ENCODE measurements at places on chromosomes 1 and 21.

DNA sequence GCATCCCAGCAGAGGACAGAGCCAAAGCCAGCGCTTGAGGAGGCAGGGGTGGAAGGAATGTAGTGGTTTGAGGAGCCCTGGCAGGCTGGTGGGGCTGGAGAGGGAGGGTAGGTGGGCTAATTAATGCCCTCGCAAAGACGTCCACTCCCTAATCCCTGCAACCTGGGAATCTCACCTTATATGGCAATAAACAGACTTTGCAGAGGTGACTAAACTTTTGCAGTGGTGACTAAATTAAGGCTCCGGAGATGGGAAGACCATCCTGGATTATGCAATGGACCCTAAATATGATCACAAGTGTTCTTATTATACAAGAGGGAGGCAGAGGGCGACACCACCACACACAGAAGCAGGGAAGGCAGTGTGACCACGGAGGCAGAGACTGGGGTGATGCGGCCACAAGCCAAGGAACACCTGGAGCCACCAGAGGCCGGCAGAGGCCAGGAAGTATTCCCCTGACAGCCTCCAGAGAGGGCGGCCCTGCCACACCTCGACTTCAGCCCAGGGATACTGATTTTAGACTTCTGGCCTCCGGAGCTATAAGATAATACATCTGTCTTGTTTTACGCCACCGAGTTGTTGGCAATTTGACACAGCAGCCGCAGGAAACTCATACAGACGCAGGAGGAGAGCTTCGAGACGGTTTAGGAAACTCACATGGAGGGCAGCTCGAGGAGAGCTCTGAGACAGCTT, 23.1 kb upstream of the NPPB start:
- DNase-seq = no peak

DNA sequence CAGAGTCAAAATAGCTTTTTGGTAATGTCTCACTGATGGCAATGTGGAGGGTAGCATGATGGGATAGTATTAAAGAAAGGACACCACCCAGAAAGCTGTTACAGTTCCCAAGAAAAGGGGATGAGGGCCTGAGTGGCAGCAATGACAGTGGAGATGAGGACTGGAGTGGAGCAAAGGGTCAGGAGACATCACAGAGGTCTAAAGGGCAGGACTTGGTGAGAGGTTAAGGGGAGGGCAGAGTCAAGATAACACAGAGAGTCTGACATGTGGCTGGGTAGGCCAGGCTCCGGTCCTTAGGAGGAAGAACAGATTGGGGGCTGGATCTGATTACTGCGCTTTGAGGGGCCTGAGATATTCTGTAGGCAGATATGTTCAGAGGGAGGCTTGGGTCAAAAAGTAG, 19.3 kb downstream of the ELF3 start:
- DNase-seq = no peak

- DNase-seq = no peak
Observed at GRCh38 chr1:245480393-245481120, 325.8 kb downstream of the KIF26B start.

DNA sequence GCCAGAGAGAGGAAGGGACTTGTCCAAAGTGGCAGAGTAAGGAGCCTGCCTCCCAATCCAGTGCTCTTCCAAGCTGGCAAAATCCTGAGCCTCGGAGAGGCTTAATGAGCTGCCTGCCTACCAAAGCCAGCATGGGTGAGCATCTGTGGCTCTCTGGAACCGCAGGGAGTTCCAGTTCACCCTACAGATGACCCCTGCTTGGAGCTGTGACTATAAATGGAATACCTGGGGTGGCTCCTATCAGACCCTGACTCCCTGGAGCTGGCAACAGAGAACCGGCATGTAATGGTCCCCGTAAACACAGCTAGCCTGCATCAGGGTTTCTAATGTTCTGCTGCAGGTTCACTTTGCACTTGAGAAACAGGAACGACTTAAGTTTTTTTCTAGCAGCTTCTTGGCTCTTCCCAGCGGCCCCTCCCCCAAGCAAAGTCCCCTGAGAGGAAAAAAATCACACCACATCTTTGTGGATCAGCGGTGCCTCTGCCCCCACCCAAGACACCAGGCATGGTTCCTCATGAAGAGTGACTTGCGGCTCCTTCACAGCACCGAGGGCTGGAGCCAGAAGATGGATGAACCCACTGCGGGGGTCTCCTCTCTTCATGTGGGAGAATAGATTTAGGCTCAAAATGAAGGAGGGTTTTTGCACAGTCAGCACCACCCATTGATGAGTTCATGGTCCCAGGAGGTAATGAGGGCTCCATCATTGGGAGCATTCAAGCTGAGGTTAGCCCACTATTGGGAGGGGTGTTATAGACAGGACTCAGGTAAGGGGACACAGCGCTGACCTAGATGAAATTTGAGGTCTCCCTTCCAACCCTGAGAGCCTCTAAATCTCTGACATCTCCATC, 79.0 kb downstream of the SYT2 start:
- DNase-seq = no peak

DNA sequence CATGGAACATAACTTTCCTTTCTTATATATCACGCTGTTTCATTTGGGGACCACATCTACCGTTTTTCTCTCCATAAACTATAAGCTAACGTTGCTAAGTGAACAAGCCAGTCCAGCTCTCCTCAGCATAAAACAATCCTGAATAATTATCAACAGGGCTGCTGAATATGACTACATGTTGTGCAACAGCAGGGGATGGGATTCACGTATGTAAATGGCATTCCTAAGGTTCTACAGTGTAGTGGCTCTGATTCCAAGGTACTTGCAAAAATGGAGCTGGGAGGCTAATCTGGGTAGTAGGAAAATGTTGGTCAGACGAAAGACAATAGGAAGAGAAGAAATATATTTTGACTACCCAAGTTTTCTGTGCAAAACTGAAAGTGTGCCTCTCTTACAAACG, 262.8 kb downstream of the RWDD3 start:
- no peak for DNase-seq

DNA sequence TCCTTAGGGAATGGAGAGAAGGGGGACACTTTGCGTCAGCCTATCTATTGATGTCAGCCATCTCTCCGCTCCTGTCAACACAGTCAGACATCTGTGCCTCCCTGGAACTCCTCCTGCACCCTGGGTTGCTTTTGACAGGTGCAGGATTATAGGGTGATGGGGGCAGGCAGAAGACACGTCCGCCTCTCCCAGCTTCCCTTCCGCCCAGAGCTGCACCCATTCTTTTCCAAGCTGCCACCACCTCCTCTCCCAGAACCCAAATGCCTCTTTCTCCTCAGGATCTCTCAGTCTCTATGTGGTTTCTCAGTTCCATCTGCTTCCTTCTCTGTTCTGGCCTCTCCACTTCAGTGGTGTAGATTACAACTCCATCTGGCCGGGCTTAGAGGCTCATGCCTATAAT, 17.1 kb upstream of the KIF1B start:
- no peak for DNase-seq

GRCh38 chr1:68116643-68117235, 66.3 kb upstream of the DIRAS3 start:
- DNase-seq = peak; percentile 57

DNA sequence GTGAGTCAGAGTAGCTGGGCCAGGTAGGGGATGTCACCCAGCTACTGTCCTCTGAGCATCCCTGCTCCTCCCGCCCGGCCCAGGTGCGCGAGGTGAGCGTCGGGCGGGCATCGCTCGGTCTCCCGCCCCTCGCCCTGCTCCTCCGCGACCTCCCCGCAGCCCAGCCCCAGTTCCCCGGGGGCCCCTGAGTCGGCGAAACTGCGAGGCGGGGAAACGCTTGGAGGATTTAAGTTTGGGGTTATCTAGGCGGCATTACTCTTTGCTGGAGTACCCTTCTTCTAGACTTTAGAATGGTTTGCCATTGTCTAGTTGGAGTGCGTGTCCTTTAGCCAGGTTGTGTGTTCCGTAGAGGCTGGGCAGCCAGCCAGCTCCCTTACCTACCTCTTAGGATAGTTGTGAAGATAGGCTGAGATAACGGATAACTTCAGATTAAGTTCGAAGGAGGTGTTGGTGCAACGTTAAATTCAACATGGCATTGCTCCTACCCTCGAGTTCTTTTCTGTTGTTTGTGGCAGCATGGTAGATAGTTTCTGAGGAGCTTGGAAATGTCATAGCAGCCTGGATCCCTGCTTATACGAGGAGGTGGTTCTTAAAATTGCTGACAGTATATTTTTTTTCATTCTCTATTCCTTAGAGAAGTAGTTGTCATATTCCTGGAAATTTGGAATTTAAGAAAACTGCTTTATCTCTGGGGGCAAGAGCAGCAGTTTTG, 697 bp downstream of the AGO3 start:
- no peak for DNase-seq

DNA sequence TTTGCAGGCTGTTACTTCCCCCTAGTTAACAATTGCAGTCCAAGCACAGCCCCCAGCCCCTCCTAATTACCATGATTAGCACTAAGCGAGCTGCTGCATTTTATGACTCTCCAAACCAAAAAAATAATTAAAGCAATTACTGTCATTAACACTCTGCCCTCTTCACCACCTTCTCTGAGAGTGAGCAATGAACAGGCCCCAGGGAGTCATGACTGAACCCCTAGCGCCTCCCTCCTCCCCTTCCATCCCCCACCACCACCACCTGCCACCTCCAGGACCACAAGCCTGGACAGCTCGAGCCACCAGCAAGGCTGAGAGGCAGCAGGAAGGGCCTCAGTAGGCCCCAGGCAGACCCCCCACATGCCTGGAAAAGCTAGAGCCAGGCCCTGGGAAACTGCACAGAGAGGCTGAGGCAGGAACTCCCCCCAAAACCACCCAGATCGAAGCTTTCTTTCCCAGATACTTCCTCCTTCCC, 35.5 kb upstream of the ZC3H12A start:
- no peak for DNase-seq

Measured in stimulated activated naive CD8-positive, alpha-beta T cell treated with anti-CD3 and anti-CD28 coated beads, Interleukin-15, Interleukin-2, amounts not matched to agents 100 U/mL and 50 U/mL, for 24 hours (primary cell).